Stimulated activated CD4-positive, alpha-beta T cell treated with anti-CD3 and anti-CD28 coated beads, Interleukin-4, amount 100 ng/mL, for 1 hour (primary cell): ENCODE measurements at places on chromosomes 1 and 21.

- no peak for DNase-seq
Observed at GRCh38 chr1:233393084-233393840, 65.7 kb downstream of the MAP3K21 start.

DNA sequence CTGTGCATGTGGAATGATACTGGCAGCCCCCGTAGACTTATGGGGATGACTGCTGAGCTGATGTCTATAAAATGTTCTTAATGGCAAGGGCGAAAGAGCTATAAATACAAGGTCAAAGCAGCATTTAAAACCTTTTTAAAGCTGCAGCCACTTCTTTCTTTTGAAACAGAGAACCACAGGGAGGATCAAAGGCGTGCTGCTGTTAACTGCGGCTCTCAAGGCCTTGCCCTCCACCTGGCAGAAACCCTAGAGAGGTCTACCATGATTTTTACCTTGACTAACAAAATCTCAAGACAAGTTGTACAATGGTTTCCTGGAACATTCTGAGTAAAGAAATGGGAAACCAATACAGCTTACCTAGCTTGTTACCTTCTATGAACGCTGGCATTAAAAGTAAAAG is 89.7 kb downstream of the SLC45A1 start:
- no peak for DNase-seq

- DNase-seq, result no peak
Observed at GRCh38 chr1:50424045-50424883, 1.0 kb upstream of the DMRTA2 start.

DNA sequence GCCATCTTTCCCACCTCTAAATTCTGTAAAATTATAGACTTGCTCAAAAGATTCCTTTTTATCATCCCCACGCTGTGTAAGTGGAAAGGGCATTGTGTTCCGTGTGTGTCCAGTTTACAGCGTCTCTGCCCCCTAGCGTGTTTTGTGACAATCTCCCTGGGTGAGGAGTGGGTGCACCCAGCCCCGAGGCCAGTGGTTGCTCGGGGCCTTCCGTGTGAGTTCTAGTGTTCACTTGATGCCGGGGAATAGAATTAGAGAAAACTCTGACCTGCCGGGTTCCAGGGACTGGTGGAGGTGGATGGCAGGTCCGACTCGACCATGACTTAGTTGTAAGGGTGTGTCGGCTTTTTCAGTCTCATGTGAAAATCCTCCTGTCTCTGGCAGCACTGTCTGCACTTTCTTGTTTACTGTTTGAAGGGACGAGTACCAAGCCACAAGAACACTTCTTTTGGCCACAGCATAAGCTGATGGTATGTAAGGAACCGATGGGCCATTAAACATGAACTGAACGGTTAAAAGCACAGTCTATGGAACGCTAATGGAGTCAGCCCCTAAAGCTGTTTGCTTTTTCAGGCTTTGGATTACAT is 61.9 kb downstream of the POFUT2 start:
- DNase-seq, result no peak

GRCh38 chr21:44845418-44846223 is 27.8 kb upstream of the SUMO3 start:
- DNase-seq, result peak; percentile 56

DNA sequence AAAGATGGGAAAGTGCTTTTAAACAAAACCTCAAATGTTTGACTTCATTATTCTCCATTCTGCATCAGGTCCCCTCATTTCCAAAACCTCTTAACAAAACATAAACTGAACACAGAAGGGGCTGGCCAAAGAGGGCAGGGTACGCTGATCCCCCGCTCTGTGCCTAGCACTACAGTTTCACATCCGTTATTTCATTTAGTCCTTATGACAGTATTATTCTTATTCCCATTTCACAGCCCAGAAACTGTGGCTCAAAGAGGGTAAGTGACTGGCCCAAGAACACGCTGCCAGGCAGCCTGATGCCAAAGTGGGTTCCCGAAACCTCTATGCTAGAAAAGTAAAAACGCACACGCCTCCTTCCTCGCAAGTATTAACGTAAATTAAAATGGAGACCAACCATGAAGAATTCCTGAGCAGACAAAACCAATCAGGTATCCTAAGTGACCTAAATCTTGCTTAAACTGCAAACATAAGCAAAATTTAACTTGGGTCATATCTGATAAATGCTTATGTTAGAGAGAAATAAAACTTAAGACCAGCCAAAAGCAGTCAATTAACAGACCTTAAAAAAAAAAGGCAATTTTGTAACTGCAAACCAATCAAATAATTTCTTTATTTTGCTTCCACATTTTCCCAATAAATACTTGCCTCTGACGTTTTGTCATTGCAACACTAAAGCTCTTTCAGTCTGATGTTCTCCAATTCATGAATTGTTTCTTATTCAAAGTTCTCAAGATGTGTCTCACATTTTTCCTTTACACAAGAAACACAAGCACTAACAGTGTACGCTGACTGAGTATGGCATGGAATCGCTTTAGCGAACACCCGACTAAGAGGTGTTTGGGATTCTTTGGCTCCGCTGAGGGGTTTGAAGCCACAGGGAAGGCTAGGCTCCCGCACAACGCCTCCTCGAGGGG is 653 bp downstream of the CASP9 start:
- no peak for DNase-seq

GRCh38 chr1:93814059-93814794 is 64.8 kb downstream of the DNTTIP2 start:
- DNase-seq, result peak; percentile 12

- DNase-seq, result no peak
Observed at GRCh38 chr1:220448217-220448616, 79.7 kb upstream of the MARK1 start.

- DNase-seq, result no peak
Observed at GRCh38 chr1:192277635-192278034, 39.2 kb upstream of the RGS21 start.

- DNase-seq, result no peak
Observed at GRCh38 chr1:59732214-59732955, 82.4 kb upstream of the HOOK1 start.

DNA sequence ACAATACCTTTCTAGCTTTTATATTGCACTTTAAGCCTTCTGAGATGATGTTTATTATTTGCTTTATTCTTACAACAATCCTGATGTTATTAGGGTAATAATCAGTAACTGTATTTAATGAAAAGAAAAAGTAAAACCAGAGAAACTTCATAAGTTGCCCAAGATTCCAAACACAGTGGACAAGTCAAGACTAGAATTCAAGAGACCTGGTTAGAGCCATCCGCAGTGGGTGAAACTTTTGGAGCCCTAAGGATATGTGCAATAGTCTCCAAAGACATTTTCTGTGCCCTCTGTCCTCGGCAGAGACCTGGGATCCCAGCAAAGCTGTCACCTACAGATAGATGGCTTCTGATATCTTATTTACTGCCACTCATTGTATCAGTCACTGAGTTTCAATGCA is 106.8 kb upstream of the DPT start:
- no peak for DNase-seq

- DNase-seq, result no peak
Observed at GRCh38 chr1:207713529-207713928, 38.3 kb upstream of the CD46 start.

DNA sequence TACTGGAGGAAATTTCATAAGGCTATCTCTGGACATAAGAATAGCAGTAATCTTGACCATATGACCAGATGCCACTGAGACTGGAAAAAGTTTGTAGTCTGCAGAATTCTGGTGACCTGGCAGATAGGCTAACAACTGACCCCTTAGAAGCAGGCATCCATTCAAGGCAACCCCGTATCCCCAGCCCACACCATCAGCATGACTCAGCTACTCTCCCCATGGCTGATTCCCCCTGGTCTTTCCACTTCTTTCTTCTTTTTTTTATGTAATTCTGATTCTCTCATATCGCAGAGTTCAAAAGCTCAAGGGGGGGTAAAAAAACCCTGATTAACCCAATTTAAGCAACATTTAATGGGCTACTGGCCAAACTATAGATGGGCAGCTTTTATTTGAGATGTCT is 243.1 kb downstream of the ZNF648 start:
- no peak for DNase-seq

- DNase-seq, result no peak
Observed at GRCh38 chr21:36509973-36510664, 30.2 kb upstream of the CLDN14 start.

DNA sequence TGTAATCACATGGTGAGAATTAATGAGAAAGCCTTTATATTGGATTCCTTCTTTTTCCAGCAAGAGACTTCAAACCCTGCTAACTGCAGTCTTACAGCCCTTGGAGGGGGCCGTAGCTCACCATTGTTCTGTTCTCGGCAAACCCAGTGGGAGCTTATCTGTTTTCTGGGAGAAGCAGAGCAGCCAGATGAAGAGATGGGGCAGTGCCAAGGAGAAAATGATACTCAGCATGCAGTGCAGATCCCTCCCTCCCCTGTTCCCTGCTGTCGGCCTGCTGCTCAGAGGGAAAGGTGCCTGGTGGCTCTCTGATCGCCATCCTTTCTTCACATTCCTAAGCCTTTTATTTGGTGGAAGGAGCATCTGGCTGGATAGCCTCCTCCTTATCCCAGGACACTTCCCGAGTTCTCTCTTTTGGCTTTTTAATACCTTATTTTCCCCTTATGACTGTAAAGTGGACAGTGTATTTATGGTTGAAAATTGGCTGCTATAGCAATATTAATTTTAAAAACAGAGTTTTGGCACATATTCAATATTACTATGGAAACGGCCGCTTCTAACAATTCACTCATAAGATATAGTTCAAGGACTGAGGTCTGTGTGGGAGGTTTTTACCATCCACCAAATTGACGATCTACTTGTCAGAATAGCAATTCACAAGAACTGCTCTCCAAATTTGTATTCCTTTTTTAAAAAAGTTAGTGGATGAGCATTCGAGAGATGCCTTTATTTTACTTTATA is 203.4 kb downstream of the CRB1 start:
- DNase-seq, result no peak

DNA sequence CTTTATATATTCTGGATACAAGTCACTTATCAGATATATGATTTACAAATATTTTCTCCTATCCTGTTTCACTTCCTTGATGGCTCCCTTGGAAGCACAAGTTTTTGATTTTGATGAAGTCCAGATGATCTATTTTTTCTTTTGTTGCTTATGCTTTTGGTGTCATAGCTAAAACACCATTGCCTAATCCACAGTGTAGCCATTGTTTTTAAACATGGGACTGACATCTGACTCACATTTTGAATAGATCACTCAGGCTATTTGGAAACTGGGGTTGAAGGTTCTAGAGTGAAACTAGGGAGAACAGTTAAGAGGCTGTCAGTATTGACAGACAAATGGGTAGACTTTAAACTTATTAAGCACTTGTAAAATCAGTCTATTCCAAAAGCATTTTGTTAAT is 16.6 kb downstream of the AK4 start:
- no peak for DNase-seq

DNA sequence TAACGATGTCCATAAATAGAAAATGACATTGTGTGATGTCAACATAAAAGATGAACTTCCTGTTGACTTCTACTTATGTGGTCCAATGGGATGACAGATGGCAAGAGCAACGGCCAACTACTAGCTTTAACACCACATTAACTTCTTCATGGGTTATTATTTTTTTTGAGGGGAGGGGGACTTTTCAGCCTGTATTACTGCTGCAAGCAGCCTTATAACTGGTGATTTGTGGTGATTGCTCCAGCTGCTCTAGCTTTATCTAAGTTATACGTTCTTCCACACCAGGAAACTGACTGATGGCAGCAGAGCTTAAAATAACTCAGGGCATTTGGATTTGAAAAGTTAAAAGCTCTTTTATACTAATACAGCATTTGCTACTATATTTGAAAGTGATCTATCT is 228.8 kb upstream of the B3GALT2 start:
- DNase-seq, result no peak

GRCh38 chr1:63264161-63264560 is 58.2 kb upstream of the FOXD3 start:
- DNase-seq, result no peak

GRCh38 chr1:99218999-99219398 is 45.3 kb upstream of the PLPPR4 start:
- DNase-seq, result no peak

DNA sequence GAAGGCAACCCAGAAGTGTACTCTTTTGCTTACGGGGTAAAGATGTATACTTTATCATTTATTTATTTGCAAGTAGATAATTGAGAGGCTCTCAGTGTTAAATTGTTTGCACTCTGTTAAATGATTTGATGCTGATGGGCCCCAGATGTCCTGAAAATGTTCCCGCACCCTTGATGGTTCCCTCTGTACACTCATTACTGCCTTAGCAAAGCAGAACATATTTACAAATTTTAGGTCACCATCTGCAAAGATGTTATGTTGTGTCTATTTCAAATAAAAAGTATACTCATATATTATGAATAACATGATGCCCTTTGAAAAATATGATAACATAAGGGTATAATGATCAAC is 240.5 kb upstream of the SNX7 start:
- no peak for DNase-seq

DNA sequence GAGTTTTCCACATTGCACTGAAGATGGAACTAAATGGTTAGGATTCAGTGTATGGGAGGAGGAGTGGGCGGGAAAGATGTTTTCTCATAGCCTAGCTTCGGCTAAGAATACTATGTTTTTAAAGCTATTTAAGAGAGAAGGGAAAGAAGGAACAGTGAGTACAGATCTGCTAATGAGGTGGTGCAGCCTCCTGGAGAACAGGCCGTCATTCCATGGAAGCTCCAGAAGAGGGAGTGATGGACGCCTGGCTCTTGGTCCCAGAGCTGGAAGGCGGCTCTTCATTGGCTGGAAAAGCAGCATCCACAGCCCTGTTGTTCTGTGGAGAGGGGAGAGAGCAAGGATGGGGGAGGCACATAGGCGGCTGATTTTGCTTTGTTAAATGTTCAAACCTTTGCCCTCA is 6.9 kb downstream of the CAMK1G start:
- DNase-seq, result no peak

DNA sequence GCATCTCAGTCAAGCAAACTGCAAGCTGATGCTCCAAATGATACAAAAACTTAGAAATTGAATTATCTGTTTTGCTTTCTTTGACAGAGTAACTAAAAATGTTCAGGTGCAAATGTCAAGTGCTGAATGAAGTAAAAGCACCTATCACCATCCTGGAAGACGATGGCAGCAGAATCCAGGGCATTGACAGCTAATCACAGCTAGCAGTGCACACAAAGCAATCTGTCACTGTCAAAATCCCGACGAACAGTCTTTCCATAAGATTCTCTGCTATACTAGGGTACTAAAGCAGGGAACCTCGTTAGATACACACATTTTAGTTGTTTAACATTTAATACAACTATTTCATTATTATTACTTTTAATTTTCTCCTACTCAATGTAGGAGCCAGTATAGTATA is 233.3 kb downstream of the BRINP3 start:
- DNase-seq, result no peak

- no peak for DNase-seq
Observed at GRCh38 chr1:219159946-219160645, 13.6 kb upstream of the LYPLAL1 start.
